ENCODE measurements at places on chromosomes 12 and 14. TPM values are rescaled to one million over a fixed set of nuclear protein-coding genes. Genes with fewer than 3 reads are reported as not detected.

Gene FGF6
- not detected for total RNA-seq

DNA sequence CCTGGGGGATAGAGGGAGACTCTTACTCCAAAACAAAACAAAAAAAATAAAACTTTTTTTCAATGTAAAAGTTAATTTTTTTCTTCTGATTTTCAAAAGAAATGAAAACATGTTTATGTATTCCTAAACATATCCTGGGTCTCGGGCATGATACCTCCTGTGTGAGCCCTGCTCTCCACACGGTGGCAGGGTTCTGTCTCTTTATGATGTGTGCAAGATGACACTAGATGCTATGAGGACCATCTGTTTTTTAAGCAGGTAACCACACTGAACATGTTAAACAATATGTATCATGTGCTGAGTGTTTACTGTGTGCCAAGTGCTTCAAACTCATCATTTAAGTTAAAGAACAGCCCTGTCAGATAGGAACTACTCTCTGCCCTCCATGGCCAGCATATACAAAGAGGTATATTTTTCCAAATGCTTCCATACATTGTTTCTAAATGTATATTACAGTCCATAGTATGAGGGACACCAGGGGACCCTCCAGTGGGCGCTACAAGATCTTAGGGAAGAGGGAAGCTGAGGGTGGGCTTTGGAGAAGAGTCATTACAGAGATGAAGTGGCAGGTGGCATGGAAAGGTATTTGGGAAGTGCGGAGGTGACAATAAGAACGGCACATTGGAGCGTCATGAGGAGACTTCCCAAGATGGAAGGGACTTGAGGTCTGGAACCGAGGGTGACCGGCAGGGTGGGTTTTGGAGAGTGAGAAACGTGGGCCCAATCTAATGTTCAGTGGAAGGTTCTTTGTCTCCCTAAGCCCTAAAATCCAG lies 28.5 kb downstream of the FOS start:
- no peak for DNase-seq

DNA sequence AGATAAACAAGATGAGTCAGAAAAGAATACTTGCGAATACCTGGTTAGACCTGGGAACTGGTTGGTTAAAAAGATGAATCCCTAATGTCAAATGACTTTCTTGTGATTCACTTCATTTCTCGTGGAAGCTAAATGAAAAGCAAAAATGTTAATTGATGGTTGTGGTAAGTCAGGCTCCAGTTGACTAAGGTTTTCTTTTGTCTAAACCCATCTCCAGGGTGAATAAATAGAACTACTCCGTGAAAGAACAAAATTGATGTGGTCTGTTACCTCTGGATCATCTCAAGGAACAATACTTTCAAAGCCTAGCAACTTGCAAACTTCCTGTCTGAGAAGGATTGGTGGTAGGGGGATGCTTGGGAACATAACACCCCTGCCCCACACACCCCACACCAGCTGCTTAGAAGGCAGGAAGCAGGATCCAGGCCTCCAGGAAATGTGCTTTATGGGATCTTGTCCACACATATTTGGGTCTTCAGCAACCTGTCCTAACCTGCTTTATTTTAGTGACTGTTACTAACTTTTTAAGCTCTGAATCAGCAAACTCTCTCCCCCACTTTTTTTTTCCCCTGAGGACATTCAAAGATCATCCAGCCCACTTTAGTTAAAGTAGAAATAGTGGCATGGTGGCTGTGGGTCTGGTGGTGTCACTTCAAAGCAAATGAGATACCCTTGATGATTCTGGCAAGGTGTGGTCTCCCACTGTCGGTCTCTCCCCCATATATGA lies 60.4 kb upstream of the PTHLH start:
- DNase-seq = no peak

GRCh38 chr12:69873429-69873828 lies 48.4 kb downstream of the MYRFL start:
- no peak for DNase-seq

Gene SLC5A8
- total RNA-seq = not detected

DNA sequence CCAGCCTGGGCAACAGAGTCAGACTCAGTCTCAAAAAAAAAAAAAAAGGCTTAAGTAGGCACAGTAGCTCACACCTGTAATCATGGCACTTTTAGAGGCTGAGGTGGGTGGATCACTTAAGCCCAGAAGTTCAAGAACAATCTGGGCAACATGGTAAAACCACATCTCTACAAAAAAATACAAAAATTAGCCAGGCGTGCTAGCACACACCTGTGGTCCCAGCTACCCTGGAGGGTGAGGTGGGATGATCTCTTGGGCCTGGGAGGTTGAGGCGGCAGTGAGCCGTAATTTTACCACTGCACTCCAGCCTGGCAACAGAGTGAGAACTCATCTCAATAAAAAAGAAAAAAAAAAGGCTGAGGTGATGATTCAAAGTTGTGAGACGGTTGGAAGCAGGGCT lies 9.1 kb upstream of the RESF1 start:
- DNase-seq = no peak

Gene SOAT2
- total RNA-seq = 0.18 TPM

Gene PYGL
- 8.0 TPM for total RNA-seq

- no peak for DNase-seq
Measured at GRCh38 chr14:31541702-31542101, 19.5 kb upstream of the NUBPL start.

Gene CLECL1
- total RNA-seq = not detected

Gene SLC25A21
- 0.85 TPM for total RNA-seq

Gene MFAP5
- total RNA-seq = 14.7 TPM

DNA sequence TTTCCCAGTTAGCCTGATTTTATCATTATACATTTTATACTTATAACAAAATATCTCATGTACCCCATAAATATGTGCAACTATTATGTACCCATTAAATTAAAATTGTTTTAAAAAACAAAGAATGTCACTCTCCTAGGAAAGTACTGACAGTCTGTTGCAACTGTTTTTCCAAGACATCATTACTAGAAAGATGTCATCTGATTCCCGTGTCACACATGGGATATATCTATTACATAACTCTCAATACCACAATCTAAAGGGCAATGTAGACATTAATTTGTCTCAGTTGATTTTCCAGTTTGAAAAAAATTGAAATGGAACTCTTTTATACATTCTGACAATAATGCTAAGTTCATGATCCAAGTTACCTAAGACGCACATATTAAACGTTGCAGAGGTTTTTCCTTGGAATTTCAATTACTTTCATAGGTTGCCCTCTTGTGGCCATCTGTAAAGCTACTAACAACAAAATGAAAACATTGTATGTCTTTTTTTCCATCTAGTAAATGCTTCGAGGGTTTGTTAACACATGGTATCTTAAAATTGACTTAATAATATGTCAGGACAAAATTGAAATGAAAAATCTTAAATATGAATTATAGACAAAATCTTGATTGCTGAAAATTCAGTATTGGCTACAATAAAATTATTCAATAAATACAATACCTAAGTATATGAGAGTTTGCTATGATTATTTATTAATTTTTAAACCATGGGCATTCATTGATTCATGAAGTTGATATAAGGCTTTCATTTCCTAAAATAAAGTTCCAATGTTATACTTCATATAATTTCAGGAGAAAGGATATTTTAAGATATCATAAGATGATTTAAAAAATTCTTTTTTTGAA lies 131.6 kb downstream of the PPFIA2 start:
- DNase-seq = no peak

DNA sequence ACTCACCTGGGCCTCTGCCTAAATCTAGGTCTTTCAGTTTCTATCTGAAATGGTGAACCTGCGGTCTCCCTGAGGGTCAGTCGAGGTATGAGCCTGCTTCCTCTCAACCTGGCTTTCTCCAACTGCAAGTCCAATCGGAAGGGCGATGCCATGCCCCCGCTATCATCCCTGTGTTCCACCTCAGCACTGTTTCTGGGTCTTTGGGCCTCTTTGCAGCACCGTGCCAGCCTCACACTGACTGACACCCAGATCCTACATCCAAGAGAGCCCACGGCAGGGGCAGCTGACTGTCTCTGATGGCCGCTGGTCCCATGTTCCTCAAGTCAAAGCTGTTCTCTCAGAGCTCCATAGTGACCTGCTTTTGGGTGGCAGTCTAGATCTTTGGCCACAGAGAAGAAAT lies 120.7 kb downstream of the PAPOLA start:
- no peak for DNase-seq

DNA sequence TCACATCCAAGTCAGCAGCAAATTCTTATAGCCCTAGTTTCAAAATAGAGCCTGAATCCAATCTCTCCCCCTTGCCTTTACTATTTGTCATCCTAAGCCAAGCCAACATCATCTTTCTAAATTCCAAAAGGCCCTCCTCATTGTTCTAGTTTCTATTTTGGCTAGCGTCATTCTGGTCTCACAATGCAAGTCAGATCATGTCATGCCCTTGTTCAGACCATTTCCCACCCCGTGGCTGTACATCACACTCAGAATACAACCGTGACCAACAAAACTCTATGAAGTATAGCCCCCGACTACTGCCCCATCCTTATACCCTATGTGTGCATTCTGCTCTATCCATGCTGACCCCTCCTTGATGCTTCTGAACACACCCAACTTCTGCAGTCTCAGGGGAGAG lies 12.3 kb upstream of the GNG2 start:
- no peak for DNase-seq

GRCh38 chr14:102317564-102318248 lies 1.8 kb upstream of the ZNF839 start:
- no peak for DNase-seq

Gene RERGL
- total RNA-seq = 0.37 TPM

Gene AP5M1
- 10.5 TPM for total RNA-seq

GRCh38 chr14:91417120-91417982 lies at the start of gene CCDC88C:
CCDC88C (minus strand) TSS chr14:91417820; CDS start chr14:91417690, 130 bp downstream.
- DNase-seq = peak; percentile 73

GRCh38 chr12:44689587-44689986 lies 186.5 kb downstream of the NELL2 start:
- no peak for DNase-seq

Gene ACOT6
- not detected for total RNA-seq

Gene WDHD1
- total RNA-seq = 0.46 TPM

- no peak for DNase-seq
Measured at GRCh38 chr14:89544636-89545301, 127.7 kb upstream of the FOXN3 start.

Gene FOXG1
- not detected for total RNA-seq

Gene NGB
- 0.37 TPM for total RNA-seq

DNA sequence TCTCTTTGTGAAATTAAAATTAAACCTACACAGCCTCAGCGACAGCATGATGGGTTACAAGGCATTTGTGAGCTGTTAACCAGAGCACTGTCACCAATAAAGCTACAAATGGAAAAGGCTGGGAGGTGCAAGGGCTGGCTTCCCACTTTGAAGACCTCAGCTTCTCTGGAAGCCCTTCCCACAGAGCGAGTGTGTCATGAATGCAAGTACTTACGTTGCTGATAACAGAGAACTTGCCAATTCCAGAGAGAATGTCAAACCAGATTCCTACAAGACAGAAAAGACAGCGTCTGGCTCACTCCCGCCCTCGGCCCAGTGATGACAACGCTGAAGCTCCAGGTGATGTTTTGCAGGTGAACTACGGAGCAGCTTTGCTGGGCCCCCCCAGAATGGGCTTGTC lies 145.8 kb downstream of the NTF3 start:
- DNase-seq = no peak

- DNase-seq = no peak
Measured at GRCh38 chr12:119505001-119505400, 88.6 kb upstream of the TMEM233 start.

GRCh38 chr12:43362910-43363694 lies 188.9 kb downstream of the ADAMTS20 start:
- DNase-seq = no peak

DNA sequence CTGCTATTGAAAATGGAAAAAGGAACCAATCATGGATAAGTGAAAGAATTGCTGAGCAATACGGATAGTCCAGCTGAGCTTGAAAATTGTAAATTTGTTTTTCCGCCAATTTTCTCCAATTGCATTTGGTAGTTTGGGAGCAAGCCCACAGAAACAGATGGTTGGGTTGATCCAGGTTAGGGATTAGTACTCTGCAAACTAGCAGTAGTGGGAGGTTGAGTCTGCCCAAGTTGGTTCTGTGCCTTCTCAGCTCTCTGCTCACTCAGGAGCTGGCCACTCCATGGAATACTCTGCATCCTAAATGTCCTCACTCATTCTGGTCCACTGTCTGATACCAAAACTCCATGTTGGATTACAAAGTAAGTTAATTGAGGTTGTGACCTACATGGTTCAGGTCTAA lies 361.1 kb upstream of the ATP2B1 start:
- DNase-seq = no peak

Gene TOMM20L
- 0.25 TPM for total RNA-seq

GRCh38 chr12:122147514-122148290 lies 26.3 kb downstream of the IL31 start:
- DNase-seq = no peak

Gene HPD
- total RNA-seq = 0.71 TPM

Gene HOXC4
- 0.62 TPM for total RNA-seq

DNA sequence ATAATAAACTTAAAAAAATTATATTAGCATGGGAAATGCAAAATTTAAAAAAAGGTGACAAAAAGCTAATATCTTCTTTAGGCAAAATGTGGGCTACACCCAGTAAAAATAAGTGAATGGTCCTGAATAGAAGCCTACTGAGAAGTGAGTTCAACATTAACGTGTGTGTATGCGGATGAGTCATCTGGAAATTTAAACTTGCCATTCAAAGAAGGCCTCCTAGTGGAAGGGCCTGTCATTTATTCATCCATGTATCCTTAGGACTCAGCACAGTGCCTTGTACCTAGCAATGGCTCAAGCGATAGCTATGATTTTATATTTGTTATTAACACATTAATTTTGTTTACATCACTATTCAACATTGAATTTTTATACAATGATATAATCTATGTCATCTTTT lies 226.2 kb downstream of the NUBPL start:
- DNase-seq = no peak

DNA sequence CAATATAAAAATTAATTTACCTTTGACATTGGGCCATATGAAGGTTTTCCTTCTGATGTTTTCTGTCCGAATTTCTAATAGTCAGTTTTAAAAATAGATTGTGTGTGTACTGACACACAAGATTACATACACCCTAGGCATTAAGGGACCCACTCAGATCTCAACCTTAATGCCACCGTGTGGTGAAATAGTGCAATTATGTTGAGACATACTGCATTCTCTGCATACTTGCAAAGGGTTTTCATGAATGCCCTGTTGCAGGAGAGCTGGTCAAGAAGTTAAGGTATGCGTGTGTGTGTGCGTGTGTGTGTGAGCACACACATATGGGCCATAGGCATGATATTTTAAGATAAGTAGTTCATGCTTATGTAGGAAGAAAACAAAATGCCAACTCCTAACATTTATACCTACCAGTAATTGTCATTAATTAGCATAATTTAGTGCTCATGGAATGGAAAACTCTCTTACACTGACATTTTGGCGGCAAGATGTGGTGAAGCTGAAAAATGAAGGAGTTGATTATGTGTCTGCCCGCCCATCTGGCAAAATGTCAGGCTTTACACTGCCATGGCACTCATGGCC lies 58.8 kb downstream of the PIK3C2G start:
- no peak for DNase-seq

Gene WSCD2
- 0.14 TPM for total RNA-seq

- no peak for DNase-seq
Measured at GRCh38 chr14:92520102-92521057, 6.8 kb downstream of the RIN3 start.

DNA sequence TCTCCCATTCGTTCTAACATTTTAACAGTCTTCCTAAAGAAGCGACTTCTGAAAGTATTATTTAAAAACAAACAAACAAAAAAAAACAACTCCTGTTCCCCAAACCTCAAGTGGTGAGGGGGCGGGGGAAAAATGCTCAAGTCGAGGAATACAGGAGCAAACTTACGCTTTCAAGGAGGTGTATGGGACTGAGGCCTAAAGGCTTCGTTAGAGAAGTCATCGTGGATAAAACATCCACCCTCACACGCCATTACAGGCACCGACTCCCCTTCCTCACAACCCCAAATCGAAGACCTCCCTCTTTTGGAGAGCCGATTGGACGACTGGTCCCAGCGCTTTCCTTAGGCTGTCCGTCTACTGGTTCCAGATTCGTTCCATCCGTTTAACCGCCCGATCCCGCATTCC lies 693 bp downstream of the CBX5 start:
- no peak for DNase-seq

Data from pancreas (tissue), 10 donors.